ENCODE measurements at places on chromosomes 3 and 15.

GRCh38 chr3:141409940-141410241 is 41.6 kb downstream of the ZBTB38 start:
- no peak for DNase-seq

DNA sequence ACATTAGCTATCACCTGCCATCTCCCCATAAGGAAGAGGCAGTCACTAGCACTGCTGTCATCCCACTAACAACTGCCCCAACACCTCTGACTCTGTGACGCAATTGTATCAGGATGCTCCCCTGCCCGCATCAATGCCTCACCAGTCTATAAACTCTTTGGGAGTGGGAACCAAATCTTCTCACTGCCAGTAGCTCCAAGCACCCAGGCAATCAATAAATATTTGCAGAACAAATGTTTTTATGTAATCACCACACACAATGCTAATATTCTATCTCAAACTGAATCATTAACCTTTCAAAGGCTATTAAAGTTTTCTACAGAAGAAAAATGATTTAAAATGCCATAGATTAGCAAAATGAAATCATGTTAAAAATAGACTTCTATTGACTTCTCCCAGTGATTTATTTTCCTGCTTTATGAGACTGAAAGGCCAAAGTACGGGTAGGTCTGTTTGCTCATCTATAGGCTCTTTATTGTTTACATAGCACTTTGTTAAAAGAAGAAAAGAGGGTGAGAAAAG is 131.3 kb downstream of the PLD1 start:
- no peak for DNase-seq

DNA sequence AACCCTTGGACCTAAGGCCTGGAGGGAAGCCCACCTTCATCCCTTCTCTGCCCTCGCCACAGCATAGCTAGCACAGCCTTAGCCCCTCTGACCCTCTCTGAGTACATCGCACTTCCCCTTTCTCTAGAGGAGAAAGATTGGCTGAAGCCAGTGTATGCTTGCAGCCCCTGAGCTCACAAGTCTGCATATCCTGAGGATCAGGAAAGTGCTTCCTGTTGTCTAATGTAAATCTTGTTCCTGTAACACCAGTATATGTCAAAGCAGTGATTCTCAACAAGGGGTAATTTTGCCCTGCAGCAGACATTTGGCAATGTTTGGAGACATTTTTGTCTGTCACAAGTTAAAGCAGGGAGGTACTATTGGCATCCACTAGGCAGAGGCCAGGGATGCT is 2.2 kb upstream of the PRKCD start:
- DNase-seq = no peak

DNA sequence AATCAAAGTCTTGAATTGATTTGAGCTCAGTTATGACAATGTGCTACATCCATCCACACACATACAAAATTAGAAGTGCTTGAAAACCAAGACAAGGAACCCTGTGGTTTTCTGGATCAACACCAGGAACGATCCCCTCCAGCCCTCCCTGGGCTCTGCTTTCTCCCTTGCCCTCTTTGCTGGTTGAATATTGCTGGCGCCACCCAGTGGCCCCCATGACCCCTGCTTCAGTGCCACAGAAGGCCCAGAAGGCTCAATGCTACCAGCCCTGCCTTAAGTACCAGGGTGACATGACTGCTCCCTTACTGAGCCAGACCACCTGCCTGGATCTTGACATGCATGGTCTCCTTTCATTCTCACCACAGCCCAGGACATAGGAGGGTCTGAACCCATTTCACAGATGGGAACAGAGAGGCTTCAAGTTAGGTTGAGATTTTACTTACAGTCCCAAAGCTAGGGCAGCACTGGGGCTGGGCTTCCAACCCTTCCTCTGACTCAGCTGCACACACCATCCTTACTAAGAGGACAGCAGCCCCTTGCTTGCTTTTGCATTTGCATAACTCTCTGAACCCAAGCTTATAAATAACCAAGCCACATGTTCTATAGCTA is 15.0 kb downstream of the IL12A start:
- DNase-seq = peak; percentile 69

- DNase-seq = peak; percentile 4
These were observed 140.4 kb downstream of the SLC9A9 start for GRCh38 chr3:143707848-143708247.

DNA sequence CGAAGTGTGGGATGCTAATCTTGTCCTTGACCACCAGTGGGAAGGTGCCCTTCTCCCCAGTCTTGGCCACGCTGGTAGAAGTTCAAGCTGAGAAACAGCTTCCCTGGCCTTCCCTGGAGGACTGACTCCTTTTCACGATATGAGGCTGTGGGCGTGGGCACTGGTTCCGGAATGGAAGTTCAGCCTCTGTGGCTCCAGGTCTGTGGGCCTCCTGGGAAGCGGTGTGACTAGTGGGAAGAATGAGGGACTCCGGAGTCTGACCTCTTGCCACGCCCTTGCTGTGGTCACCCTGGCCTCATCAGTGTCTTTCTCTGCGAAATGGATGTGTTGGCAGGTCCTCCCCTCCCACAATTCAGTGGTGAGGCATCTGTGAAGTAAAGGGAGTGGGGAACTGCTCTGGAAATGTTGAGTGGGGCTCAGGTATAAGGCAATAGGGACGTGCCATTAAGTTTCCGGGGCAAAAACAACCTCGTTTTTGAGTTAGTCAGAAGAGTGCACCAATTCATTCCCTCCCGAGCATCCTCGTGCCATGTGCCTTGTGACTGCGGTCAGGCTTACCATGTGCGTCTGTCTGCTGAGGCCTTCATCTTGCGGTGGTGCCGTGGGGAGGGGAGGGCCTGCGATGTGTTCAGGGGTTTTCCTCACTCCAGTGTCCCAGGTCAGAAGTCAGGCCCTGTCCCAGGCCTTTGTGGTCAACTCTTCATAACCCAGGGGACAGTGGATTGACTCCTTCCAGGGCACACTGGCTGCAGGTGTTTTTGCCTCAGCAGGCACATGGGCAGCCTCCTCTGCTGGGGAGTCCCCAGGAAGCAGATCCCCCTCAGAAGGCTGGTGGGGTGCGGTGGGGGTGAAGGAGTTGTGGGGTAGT is 11.8 kb upstream of the SEC13 start:
- DNase-seq = no peak

GRCh38 chr3:12288182-12289129 is at the start of gene PPARG:
TSS of gene PPARG (plus strand) at chr3:12289070. CDS start at chr3:12379712, 90,642 bp downstream.
- peak; percentile 69 for DNase-seq

GRCh38 chr3:62098646-62099365 is 274.5 kb downstream of the FEZF2 start:
- no peak for DNase-seq

- DNase-seq = peak; percentile 91
These were observed 65.6 kb downstream of the SLC6A6 start for GRCh38 chr3:14467814-14468620.

DNA sequence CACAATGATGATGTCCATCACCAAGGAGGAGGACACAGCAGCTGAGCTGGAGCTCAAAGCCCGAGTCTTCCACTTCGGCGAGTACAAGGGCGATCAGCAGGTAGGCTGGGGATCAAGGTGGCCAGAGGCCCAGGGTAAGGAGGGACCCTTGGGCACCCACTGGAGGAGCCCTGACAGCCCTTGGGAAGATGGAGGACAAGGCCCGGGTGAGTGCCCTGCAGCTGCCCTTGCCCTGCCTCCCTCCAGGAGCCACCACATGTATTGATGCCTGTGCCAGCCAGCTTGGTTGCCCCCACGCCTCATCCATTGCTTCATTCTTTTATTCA is 38.4 kb downstream of the CFAP100 start:
- DNase-seq = no peak

DNA sequence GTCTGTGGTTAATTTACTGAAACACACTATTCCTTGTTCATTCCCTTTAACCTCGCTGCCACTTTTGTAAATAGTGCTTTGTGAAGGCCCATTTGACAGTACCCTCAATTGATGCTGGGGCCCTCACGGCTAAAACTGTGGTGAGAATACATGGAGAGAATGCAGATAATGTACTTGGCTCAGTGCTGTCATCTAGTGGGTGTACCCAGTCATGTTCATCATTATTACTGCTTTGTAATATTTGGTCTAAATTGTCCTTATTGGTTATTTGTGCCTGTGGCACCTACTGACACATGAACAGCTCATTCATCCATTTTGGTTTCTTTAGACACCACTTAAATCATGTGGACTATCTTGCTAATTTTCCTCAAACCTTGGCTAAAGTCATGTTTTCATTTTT is 543.6 kb downstream of the EDEM1 start:
- no peak for DNase-seq

GRCh38 chr15:95202569-95203349 is 971.4 kb downstream of the MCTP2 start:
- DNase-seq = no peak

DNA sequence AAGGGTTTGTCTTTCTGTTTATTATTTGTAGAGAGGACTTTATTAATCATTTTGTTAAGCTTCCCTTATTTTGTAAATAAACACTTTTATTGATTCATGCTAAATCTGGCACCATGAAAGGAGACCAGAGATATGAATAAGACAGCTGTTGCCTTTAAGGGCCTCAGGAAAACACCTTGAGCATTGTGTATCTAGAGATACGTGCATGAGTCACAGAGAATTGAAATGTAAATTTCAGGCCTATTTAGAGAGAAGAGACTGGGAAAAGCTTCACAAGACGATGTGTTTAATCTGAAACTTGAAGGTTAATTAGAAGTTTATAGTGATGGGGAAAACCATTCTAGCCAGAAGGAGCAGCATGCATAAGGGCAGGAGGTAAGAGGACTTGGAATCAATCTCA is 28.6 kb upstream of the UTS2B start:
- no peak for DNase-seq

DNA sequence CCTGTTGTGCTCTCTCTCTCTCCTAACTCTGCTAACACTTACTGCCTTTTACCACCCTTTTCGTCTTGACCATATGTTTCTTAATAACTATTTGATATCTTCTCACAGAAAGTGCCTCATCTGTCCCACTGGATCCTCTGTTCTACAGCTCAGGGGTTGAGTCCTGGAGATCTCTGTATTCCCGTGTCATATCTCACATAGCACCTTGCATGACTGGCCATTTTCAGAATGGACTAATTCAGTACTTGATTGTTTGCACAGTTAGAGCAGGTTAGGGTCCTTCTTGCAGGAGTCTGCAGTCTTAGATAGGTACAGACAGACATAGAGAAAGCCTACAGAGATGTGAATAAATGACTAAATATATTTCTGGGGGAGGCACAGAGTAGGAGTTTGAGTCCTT is 20.9 kb downstream of the HACD3 start:
- DNase-seq = no peak

DNA sequence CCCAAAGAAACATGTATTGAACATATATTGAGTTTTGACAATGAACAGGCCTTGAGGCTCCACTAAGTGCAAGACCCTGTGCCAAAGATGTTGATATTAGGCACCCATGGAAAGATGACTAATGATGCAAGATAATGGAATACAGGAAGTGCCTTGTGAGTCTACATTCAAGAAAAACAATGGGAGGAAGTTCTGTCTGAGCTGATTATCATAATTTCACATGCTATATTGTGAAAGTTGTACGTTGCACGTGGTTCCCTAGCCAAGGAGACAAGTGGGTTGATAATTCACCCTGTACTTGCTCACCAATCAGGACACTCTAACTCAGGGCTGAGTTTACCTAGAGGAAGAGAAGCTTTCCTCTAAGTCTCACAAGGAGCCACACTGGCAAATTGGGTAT is 186.9 kb upstream of the STAC start:
- DNase-seq = no peak

- DNase-seq = no peak
These were observed 23.0 kb downstream of the HES1 start for GRCh38 chr3:194158942-194159439.

GRCh38 chr3:10707400-10708215 is 108.4 kb upstream of the SLC6A11 start:
- no peak for DNase-seq

- no peak for DNase-seq
These were observed 389.0 kb downstream of the LSAMP start for GRCh38 chr3:116056280-116056679.

GRCh38 chr15:59240036-59240435 is 33.4 kb downstream of the LDHAL6B start:
- no peak for DNase-seq

- peak; percentile 60 for DNase-seq
These were observed 7.3 kb downstream of the ACOX2 start for GRCh38 chr3:58529516-58530353.

- no peak for DNase-seq
These were observed 193.7 kb upstream of the CFAP20DC start for GRCh38 chr3:59243476-59243875.

- DNase-seq = peak; percentile 14
These were observed at the start of gene IL20RB for GRCh38 chr3:136957751-136958288. TSS of gene IL20RB (plus strand) at chr3:136957983. CDS start at chr3:136958114, 131 bp downstream.

DNA sequence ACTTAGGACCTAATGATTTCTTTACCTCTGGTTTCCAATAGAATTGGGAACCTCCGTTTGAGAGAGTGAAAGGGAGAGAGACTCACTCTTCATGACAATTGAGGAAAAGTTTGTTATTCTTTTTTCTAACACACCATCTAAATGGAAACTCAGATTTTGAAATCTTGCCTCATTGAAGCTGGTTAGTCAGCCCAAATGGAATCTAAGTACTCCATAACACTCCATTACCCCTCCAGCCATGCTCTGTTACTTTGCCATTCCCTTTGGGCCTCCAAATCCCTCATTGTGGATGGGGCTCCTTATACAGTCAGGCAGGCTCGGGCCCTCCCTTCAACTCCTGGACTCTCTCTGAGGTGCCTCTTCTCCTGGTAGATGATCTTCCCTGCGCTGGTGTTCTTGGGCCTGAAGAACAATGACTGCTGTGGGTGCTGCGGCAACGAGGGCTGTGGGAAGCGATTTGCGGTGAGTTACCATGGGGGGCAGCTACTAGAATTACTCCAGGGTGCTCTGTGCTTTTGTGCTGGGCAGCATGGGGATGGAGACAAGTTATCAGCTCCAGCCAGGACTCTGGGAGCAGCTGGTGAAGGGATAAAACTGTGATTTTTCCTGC is 1.1 kb downstream of the TM4SF4 start:
- no peak for DNase-seq

DNA sequence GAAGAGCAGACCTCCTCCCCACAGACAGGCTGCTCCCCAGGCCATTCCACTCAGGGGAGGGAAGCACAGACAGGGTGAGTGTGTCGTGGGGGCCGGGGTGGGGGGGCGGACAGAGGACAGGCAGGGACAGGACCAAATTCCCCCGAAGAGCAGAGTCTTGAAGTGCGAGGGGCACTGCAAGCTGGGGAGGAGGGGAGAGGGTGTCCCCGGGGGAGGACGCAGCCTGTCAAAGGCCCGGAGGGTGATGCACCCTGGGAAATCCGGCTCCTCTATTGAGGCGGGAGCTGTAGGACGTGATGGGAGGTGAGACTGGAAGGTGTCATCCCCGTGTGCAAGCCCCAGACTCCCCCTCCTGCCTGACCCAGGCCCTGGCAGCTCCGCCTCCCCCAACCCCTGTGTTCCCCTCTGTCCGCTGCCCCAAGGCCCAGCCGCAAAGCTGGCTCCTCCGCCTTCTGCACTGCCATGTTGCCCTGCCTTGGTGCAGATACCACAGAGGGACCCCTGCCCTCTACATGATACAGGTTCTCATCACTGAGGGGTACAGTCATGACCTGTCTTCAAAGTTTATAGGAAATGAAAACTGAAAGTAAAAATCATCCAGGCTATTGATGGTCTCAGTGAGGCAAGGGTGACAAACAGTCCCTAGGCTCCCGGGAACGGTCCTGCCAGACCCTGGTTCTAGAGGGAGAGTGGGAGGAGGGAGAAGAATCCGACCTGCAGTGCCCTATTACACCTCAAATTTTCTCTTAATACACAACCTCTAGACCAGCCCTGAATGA is 76.3 kb upstream of the IQSEC1 start:
- no peak for DNase-seq

GRCh38 chr15:69908590-69909420 is 188.9 kb downstream of the TLE3 start:
- no peak for DNase-seq

GRCh38 chr3:133330522-133330921 is 69.3 kb upstream of the BFSP2 start:
- no peak for DNase-seq

GRCh38 chr15:101045236-101045646 is 126.1 kb downstream of the LRRK1 start:
- no peak for DNase-seq
